ENCODE measurements at places on chromosomes 5 and 9.

DNA sequence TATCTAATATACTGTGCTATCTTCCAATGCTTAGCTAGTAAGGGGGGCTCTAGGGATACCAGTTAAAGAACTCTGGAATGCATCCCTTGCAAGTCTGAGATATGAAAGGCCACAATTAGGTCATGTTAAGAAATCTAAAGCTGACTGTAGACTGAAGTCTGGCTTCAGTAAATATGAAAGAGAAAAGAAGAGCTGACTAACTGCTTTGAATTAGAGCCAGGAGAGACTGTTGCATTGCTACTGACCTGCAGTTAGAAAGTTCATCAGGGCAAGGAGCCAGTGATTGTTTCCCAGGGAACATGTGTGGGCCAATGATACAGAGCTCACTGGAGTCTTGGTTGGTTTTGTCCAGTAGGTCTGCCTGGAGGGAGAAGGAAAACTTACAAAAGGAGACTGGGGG is 472.1 kb upstream of the TNC start:
- no peak for DNase-seq

- no peak for DNase-seq
These were observed 785.4 kb downstream of the NR2F1-AS1 start for GRCh38 chr5:92795633-92796032.

- no peak for DNase-seq
These were observed 43.4 kb upstream of the TNFAIP8 start for GRCh38 chr5:119312403-119312802.

DNA sequence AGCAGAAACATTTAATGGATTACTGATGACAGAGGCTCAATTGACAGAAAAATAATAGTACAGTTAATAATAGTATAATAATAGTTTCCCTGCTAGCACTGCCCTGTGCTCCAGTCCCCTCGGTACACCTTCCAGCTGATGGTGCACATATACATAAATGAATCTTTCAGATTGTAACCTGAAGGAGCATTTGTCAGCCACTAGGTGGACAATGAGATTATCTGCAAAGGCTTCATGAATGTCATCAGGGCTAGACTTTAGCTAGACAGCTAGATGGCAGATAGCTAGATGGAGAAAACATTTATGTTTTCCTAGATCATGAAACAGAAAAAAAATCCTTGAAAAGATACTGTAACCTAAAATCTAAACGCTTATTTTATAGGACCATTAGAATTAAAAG is 304.4 kb upstream of the SMC2 start:
- DNase-seq: no peak

DNA sequence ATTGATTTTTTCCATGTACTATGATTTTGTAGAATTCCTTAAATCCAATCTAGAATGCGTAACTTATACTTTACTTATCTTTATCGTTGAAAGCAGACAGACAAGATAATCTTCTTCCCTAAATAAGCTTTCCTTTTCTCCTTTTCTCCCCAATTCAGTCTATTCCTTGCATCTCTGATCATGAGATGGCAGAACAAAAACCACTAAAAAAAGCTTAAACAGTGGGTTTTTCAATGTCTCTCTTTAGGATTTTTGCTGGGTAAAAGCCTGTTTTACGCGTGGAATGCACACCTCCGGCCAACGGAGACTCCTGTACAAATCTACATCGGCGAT is 755 bp downstream of the CDKN2B start:
- no peak for DNase-seq

DNA sequence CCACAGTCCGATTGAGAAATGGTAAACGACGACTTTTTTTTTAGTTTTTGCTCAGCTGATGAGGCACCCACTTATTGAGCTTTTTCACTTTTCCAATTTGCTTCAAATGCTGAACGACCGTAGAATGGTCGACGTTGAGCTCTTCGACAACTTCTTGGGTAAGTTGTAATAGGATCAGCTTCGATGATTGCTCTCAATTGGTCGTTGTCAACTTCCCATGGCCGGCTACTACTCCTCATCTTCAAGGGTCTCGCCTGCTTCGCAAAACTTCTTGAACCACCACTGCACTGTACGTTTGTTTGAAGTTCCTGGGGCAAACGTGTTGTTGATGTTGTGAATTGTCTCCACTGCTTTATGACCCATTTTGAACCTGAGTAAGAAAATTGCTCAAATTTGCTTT is 35.7 kb downstream of the NSD1 start:
- DNase-seq: no peak

GRCh38 chr5:126370796-126371718 is 52.2 kb upstream of the GRAMD2B start:
- DNase-seq: no peak

DNA sequence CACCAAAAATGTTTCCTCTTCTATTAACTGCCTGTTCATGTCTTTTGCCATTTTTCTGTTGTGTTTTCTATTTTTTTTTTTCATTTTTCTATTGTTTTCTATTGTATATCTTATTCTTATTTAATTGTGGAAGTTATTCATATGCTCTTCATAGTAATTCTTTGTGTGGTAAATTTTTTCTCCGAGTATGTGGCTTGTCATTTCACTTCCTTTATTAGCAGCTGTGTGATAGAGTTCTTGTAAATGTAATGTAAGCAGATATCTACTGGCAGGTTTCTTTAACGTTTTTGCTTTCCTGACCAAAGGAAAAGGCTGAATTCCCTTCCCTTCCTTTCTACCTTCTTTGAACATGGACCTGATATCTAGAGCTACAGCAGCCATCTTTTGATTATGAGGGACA is 5.8 kb upstream of the PLPP1 start:
- DNase-seq: no peak

DNA sequence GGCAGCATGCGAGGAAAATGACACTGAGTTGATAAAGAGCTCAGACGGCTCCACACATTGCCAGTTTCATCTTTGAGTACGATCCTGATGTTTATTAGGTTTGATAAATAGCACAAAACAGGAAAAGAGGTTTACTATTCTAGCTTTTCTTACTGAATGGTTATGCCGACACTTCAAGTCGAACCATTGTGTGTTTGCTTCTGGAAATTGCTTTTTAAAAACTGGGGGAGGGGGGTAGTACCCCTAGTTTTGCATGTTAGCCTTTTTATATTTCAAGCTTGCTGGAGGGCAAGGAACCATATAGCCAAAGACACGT is 5.2 kb downstream of the PTCH1 start:
- no peak for DNase-seq

DNA sequence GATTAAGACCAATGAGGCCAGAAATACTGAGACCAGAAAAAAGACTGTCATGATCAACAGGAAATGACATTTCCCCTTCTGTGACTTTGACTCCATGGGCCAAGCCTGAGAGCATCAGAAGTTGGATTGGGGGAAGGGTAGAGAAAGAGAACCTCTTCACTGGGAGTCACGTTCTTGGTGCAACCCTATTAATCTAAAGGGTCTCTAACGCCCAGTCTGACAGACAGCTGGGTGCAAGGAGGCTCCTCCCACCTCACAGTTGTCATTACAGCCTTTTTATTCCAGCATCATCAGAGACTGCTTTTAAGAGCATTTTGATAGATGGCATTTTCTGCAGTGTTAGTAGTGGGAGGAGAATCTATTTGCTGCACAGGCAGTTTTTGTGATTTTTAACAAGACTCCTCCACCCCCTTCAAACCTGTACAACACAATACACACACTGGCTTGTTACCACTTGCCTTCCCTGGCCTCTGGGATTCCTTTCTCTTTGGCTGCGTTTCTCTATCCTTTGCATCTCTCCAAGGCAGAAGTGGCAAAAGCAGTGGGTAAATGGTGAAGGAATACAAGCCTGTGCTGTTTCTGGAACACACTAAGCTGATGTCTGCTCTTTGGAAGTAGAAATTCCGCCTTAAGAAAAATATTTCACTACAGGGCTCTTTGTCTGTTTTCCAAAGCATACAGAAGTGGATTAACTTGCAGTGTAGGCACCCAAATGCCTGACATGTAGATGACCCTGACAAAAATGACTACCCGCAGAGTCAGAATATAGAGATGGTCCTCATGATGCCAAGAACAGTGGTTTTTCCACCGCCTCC is 310.4 kb upstream of the ZNF608 start:
- DNase-seq: no peak

GRCh38 chr9:10232352-10232930 is 380.4 kb downstream of the PTPRD start:
- DNase-seq: no peak

DNA sequence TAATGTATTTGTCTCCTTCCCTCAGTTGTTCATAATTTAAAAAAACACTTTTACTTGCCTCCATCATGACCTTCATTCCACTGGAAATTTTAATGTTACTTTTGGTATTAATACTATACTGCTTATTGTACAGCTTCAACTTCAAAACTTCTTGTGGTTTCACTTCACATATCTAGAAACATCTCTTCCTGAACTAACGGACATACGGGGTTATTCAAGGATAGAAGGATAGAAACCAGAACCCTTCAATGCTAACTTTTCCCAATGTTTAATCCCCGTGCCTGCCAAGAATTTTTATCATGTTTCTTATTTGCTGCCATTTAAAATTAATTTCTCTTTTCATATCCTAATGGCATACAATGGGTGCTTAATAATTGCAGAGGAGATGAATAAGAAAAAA is 36.3 kb upstream of the SETD9 start:
- DNase-seq: no peak

- DNase-seq: no peak
These were observed 580 bp upstream of the DUSP1 start for GRCh38 chr5:172771439-172772111.

GRCh38 chr5:14686517-14686916 is 22.0 kb downstream of the OTULIN start:
- no peak for DNase-seq

GRCh38 chr5:33371660-33372059 is 69.1 kb upstream of the TARS1 start:
- no peak for DNase-seq

DNA sequence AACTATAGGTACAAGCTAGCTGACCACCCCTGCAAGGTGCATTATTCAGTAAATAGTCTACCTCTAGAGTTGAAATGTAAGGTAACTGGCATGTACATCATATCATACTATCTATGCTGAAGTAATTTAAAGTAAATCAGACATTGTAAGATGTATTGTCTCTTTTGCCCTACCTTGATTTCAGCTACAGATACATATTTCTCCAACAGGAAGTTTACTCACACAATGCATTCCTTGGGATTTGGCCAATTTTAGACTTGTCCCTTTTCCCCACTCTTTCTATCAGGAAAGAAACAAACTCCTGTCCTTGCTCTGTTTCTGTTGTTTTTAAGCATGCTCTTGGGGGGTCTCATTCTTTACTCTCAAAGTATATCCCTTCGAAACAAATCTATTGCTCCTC is 58.5 kb upstream of the TSLP start:
- DNase-seq: no peak

DNA sequence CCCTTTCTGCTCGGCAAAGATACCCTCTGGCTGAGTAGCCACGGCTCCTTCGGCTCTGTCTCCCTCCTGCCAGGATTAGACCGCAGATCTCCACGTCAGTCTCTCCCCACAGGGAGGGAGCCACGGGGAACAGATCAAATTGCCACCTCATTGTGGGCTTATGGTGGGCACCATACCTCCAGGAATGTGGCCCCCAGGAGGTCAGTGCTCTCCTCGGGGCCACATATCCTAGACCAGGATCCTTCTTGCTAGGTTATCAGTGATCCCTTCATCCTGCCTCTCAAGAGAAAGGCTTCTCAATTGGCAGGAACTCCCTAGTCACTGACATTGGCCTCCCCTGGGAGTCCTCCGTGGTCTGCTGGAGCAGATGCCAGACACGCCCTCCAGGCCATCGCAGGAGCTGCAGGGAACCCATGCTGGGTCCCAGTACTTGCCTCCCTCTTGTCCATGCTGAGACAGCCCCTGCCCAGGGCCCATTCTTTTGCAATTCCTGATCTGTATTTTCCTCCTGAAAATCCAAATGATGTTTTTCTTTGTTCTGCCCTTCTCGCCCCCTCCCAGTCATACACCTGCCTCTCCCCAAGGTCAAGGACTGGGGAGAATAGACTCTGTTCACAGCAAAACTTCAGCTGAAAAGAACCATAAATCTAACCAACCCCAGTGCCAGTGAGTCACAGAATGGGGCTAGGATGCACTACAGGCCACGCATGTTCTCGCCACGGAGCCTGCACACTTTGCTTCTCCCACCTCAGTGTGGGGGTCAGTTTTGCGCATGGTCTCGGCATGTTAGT is 31.6 kb upstream of the ENHO start:
- no peak for DNase-seq

DNA sequence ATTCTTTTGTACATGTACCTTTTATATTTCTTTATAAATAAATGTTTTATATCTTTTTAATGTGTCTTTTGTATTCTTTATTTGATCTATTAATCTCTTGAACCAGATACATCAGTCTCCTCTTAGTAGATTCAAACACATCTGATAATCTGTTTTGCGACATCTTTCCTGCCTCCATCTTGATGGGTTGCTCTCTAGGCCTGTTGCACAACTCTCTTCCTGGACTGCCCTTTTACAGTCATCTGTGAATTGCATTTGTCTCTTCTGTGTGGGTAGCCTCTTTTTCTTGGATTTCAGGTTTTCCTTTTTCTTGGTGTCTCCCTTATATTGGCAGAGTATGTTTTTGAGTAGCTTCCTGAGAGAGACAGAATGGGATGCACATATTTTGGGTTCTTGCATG is 6.2 kb downstream of the ZFYVE16 start:
- DNase-seq: no peak

DNA sequence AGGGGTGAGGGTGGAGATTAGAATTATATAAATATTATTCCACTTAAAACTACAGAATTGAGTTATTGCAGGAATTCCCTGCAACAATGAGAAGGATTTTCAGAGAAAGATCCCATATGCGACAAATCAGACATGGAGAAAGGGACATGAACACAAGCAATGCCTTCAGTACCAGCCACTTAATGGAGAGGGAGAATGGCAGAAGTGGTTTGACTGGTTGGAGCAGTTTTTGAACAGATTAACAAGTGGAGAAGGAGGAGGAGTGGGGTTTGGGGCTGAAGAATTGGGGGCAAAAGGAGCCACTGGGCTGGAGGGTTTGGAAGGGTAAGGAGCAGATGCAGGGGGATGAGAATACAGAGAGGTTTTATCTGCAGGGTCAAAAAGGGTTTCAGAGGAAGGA is 620.9 kb upstream of the PTPRD start:
- no peak for DNase-seq

GRCh38 chr5:149740866-149741459 is 10.9 kb downstream of the PPARGC1B start:
- no peak for DNase-seq

DNA sequence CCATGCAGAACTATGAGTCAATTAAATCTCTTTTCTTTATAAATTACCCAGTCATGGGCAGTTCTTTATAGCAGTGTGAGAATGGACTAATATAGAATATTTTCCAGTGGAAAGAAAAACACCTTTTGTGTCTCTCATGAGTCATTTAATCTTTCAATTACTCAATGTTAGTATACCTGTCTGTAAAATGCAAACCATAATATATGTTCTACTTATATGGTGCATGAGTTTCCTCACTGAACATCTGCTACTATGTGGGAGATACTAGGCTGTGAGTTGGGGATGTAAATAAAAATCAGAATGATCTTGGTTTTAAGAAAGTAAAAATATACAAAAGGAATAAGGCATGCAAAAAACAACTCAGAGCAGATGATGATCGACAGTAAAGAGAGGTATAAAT is 15.0 kb downstream of the CDH10 start:
- no peak for DNase-seq
